NCI-H187 treated with DMSO at 0.1 percent for 48 hours (cell line): ENCODE measurements at places on chromosomes 2 and 18.

GRCh38 chr2:36820942-36821605, 124.6 kb downstream of the VIT start:
- DNase-seq, result peak; percentile 99

DNA sequence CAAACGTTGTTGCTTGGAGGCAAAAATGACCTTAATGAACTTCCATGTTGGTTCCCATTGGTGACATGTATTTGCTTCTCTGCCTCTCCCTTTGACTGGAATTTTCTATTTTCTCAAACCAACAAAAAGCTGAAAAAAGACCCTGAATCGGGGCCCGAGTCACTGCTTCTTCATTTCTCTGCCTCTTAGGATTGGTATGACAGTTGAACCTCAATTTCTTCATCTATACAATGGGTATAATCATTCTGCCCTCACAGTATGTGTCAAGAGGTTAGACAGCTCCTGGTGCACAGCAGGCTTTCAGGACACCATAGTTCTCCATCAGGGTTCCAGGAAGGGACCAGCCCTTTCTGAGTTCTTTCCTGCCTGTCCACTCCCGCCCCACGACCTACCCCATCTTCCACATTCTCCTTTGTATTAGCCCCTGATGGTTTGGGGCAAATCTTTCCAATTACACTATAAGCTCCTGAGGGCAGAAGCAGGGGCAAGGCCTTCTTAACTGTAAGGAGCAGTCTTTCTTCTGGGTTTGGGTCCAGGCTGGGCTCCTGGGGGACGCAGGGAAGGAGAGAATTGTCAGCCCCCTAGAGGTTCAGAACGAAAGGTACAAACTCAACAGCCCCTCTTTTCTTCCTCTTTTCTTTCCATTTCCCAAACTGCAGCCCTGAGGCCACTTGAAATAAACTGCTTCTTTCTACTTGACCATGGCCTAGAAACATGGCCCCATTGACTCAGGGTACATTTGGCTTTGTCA, 6.3 kb upstream of the PKDCC start:
- DNase-seq, result no peak

DNA sequence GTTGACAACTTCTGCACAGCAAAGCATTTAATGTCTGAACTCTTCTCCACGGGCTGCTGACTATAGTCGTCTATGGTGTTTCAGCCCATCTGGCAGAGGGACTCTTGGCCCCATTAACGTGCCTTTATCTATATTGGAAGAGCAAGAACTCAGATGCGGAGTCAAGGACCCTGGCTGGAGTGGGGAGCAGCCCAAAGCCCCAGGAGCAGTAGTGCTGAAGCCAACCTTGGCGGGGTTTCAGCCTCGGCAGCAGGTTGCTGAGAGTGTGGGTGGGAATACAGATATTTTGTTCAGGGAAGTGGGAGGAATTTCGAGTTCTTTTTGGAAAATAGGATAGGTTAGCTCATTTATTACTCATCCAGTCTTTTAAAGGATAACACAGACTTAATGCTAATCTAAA, 34.2 kb downstream of the TMEM17 start:
- peak; percentile 34 for DNase-seq

- DNase-seq, result no peak
Observed at GRCh38 chr18:6553234-6553900, 138.7 kb upstream of the L3MBTL4 start.

DNA sequence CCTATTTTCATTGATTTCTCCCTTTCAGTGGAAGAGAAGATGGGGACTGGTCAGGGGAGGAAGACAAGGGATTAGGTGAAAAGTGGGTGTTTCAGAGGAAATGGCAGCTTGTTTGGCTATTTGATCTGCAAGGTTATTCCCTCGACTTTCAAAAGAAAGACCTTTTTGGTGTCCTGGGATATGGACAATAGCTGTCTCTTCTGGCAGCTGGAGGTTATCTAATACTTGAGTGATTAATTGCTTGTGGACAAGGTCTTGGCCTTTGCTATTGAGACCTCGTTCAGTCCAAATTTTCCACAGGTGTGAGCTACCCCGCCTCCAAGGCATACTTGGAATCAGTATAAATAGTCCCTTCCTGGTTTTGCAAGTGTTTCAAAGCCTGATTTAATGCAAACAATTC, 33.3 kb upstream of the TRAPPC8 start:
- no peak for DNase-seq

DNA sequence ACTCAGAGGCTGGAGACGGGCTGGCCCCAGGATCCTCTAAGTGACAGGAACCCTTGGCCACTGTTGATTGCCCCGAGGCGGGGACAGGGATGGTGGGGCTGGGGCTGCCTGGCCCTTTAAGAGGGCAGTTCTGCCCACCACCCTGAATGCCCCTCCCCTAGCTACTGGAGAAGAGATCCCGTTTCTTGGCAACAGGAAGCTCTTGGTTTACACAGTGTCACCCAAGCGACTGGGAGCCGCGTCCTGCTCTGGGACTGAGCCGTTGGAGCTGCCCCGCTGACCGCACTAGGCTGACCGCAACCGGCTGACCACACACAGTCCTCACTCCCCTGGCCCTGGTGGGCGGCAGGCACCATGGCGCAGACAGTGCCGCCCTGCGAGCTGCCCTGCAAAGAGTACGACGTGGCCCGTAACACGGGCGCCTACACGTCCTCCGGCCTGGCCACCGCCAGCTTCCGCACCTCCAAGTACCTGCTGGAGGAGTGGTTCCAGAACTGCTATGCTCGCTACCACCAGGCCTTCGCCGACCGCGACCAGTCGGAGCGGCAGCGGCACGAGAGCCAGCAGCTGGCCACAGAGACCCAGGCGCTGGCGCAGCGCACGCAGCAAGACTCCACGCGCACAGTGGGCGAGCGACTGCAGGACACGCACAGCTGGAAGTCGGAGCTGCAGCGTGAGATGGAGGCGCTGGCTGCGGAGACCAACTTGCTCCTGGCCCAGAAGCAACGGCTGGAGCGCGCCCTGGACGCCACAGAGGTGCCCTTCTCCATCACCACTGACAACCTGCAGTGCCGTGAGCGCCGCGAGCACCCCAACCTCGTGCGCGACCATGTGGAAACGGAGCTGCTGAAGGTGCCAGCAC, at the start of gene TEKT4:
TSS of gene TEKT4 (plus strand) at position 205 of the 862 bp plus-strand sequence. CDS start at position 355, 150 bp downstream.
- DNase-seq, result no peak

- DNase-seq, result no peak
Observed at GRCh38 chr2:107215401-107216350, 329.7 kb upstream of the ST6GAL2 start.
